ENCODE measurements at places on chromosomes 4 and X. TPM values are rescaled to one million over a fixed set of nuclear protein-coding genes. Genes with fewer than 3 reads are reported as not detected.

UGT2A1 gene
- not detected for total RNA-seq

NHS gene
- total RNA-seq, result 3.0 TPM

CITED1 gene
- not detected for total RNA-seq

MANBA gene
- 29.9 TPM for total RNA-seq
